ENCODE measurements at places on chromosomes 6 and 20.

DNA sequence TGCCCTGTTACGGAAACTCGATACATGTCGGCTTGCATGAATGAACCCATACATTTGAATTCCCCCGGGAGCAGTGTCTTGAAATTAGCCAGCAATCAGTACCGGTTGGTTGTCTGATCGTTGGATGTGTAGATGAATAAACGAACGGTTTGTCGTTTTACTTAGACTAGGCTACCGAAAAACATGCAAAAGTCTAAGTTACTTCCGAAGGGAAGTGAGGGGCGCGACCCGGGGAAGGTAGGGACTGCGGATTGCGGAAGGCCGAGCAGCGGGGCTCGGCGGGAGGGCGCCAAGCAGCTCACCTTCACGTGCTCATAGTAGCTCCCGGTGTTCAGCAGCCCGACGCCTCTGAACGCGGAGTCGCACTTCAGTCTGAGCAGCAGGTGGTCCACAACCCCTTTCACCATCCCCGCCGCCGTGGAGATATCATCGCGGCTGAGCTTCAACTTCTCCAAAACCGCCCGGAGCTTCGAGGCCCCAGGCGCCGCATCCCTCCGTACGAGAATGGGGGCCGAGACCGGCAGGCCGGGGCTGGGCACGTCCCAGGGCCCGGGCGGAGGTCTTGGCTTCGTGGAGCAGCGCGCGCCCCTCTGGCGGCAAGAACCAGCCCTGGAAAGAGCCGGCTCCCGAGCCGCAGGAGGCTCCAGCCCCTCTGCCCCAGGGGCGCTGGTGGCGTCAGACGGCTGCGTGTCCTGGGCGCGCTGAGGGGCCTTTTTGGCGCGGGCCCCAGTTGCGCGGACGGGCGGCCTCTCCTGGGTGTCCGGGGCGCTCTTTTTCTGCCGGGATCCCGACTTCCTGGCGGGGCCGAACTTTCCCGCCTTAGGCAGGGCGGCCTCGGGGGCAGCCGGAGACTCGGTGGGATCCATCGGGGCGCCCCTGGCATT, 632 bp downstream of the CGAS start:
- peak; percentile 71 for DNase-seq

- DNase-seq = no peak
These were observed 11.9 kb upstream of the CSE1L start for GRCh38 chr20:49034070-49034732.

GRCh38 chr20:704726-705125, 29.1 kb upstream of the SCRT2 start:
- DNase-seq = peak; percentile 90

DNA sequence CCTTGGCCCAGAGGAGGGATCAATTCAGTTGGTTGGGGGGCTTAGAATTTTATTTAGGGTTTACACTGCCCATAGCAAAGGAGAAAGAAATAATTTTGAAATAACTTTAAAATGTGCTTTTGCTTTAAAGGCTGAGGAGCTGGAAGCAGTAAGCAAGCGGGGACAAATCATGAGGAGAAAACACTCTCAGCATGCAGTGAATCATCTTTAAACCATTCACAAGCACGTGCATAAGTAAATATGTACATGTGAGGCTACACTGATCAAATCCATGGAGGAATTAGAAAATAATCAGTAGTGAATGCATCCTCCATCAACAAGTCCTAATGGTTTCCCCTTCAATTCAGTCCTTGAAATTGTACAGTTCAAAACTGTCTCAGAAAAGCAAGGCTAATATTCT, 181.0 kb downstream of the MTFR2 start:
- no peak for DNase-seq

DNA sequence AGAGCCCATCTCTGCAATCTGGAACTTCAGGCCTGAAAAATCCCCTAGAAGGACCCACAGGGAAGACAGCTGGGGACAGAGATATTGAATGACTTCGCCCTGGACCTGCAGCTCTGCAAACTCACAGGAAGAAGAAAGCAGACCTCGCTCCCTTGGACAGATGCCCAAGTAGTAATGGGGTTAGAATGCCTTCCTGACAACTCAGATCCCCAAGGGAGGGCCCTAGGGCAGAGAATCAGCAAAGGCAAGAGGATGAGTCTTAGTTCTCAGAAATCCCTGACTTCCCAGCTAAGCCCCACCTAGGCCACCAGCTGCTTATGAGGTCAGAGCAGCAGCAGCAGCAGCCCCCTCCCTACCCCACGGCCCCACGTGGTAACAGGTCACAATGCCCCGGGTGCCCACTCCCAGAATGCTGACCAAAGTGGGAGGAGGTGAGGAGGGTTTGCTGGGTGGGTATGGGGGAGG, at the start of gene C20orf141:
Gene C20orf141 (plus strand): TSS at position 401 of the 465 bp plus-strand sequence. CDS start 198 bp downstream, outside the sequence.
- peak; percentile 65 for DNase-seq

GRCh38 chr6:26312096-26312463, 52.9 kb upstream of the BTN3A2 start:
- peak; percentile 41 for DNase-seq

- DNase-seq = no peak
These were observed 30.4 kb upstream of the MRAP2 start for GRCh38 chr6:84003131-84003530.

DNA sequence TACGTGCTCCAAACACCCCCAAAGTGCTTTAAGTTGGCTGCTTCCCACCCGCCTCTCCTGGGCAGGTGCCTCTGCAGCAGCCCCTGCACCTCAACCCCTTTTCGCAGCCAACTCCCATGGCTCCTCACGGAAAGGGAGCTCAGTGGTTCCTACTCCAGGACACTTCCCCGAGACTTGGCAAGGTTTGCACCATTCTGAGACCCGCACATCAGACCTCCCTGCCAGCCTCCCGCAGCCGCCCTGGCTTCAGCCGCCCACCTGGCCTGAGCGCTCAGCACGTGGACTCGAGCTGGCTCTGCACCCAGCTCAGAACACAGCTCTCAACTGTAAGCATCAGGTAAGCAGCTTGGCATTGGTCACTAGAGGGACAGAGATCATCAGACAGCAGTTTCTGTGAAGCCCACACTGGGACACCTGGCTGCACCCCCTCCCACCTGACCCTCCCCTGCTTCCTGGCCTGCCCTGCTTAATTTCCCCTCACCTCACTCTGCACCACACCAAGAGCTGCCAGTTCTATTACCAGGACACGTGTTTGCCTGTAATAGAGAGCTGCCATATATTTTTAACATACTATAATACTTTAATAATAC, 28.5 kb downstream of the GMDS start:
- DNase-seq = no peak

DNA sequence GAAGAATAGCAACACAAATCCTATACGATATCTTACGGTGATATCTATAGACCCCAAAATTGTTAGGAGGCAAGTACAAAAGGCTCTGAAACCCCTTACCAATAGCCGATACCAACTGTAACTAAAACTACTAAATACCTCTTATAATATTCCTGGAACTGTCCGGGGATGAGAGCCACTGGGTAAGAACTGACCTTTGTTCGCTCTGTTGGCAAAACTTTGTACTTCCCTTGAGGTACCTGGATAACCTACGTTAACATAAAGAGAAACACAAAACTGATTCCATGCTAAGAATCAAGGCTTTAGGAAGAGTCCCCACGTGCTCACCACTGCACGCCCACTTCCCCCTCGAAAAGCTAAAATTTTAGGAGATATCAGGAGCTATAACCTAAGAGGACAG, 9.7 kb downstream of the PHF10 start:
- no peak for DNase-seq

GRCh38 chr6:105272786-105273185, 93.0 kb upstream of the POPDC3 start:
- DNase-seq = no peak

GRCh38 chr6:36800223-36801076, 38.8 kb downstream of the CPNE5 start:
- DNase-seq = peak; percentile 37

- DNase-seq = peak; percentile 71
These were observed 57.3 kb downstream of the LINC00237 start for GRCh38 chr20:21048841-21049273.

- no peak for DNase-seq
These were observed 130.5 kb downstream of the MYB start for GRCh38 chr6:135311446-135312200.

- DNase-seq = no peak
These were observed 86.7 kb downstream of the TASP1 start for GRCh38 chr20:13552061-13552460.

DNA sequence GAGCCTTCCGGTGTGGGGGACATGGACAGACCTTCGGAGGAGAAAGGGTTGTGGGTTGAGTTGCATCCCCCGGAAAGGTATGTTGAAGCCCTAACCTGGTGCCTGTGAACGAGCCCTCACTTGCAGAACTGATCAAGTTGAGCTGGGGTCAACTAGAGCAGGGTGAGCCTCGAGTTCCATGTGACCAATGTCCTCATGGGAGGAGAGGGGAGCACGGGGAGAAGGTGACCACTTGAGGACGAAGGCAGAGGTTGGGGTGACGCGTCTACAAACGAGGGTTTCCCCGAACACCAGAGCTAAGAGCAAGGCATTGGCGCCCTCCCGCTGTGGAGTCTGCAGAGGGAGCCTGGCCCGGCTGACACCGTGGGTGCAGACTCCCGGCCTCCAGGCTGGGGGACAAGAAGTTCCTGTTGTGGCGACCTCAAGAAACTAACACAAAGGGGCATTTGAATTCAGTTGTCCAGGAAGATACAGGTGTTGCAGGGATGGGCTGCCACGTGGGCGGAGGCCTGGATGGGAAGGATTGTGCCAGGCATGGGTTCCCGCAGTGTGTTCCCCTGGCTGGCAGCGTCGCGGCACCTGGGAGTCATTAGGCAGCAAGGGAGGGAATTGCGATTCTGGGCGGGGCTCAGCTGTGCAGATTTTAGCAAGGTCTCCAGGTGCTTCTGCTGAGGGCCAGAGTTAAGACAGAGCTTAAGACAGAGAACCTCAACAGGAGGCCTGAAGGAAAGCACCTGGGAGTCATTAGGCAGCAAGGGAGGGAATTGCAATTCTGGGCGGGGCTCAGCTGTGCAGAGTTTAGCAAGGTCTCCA, 20.4 kb upstream of the UNC93A start:
- DNase-seq = no peak

GRCh38 chr6:139029470-139030227, 1.1 kb downstream of the ABRACL start:
- DNase-seq = peak; percentile 78

GRCh38 chr6:132812756-132813172, 1.6 kb upstream of the RPS12 start:
- DNase-seq = peak; percentile 49

GRCh38 chr20:31667315-31668285, 29.9 kb downstream of the COX4I2 start:
- DNase-seq = no peak

- no peak for DNase-seq
These were observed 1.7 kb downstream of the CNKSR3 start for GRCh38 chr6:154508573-154509375.

- no peak for DNase-seq
These were observed at the start of gene GLYATL3 for GRCh38 chr6:49499623-49500022. GLYATL3 (plus strand) TSS chr6:49499923; CDS start chr6:49511991, 12,068 bp downstream.

GRCh38 chr6:35562060-35562459, 49.4 kb upstream of the TULP1 start:
- peak; percentile 44 for DNase-seq

- DNase-seq = peak; percentile 55
These were observed 600.4 kb upstream of the JAG1 start for GRCh38 chr20:11274141-11274594.

- peak; percentile 51 for DNase-seq
These were observed 58.5 kb upstream of the ATXN1 start for GRCh38 chr6:16819752-16820151.

- DNase-seq = no peak
These were observed 374.8 kb downstream of the QKI start for GRCh38 chr6:163789199-163789810.

DNA sequence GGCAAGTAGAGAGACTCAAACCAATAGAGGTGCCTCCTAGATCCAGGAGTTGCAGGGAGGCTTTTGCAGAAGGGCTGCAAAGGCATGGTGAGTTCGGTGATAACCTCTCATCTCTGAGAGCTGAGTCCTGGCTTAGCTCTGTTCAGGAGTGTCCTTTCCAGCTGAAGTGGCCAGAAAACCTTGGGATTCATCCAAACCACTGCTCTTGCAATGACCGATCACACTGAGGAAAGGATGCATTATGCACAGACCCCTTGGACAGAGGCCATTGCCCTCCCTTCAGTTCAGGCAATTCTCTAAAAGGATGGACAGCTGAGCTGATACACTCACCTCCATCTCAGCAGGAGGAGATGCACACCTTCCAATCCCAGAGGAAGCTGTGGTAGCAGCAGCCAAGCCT, 158.8 kb upstream of the ENPP5 start:
- DNase-seq = no peak

DNA sequence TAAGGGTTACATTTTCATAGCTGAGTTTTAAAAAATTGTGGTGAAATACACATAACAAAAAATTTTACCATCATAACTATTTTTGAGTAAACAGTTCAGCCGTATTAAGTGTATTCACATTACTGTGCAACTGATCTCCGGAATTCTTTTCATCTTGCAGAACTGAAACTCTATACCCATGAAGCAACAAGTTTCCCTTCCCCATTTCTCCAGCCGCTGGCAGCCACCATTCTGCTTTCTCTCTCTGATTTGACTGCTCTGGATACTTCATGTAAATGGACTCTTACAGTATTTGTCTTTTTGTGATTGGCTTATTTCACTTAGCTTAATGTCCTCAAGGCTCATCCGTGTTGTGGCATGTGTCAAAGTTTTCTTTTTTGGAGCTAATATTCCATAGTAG, 341.6 kb downstream of the QKI start:
- DNase-seq = no peak

DNA sequence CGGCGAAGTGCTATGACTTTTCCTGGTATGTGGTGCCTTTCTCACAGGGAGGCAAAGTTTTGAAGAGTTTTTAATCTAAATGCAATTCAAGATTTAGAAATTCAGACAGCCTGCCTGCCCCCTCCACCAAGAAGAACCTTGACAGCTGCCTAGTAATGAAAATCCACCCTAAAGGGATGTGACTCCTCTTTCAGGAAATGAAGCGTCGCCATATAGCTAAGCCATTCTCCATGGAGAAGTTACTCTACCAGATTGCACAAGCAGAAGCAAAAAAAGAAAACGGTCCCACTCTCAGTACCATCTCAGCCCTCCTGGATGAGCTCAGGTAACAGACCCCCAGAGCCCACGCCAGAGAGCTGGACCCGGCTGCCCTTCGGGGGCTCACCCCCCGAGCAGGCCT, 150.1 kb downstream of the DTNBP1 start:
- DNase-seq = no peak

- DNase-seq = peak; percentile 75
These were observed 33.1 kb upstream of the LCA5 start for GRCh38 chr6:79570129-79571029.

GRCh38 chr20:58956078-58956477, 25.0 kb upstream of the NELFCD start:
- peak; percentile 50 for DNase-seq

GRCh38 chr6:47377971-47378370, 68.3 kb upstream of the TNFRSF21 start:
- no peak for DNase-seq

DNA sequence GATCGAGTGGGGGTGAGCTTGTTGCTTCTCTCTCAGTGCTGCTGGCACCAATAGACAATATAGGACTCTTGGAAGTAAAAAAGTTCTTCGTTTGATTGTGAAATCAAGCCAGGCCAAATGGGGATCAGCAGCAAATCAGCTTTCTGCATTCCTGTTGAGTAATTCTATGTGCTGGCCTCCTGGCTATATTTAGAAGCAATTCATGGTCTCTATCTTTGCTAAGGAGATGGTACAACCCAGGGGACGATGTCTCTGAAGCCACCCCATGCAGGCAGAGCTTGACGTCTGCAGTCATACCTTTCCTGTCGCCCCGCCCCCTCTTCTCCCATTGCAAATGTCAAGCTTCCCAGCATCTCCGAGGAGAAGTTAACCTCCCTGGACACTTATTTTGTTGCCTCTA, 199.1 kb downstream of the SCP2D1 start:
- no peak for DNase-seq

- DNase-seq = no peak
These were observed 14.6 kb downstream of the RPS6KA2 start for GRCh38 chr6:166612471-166612881.

All from hematopoietic multipotent progenitor cell treated with erythropoietin and hydrocortisone succinate and interleukin-3 and kit ligand, for 6 days (in vitro differentiated cells).